Eye (tissue), 1 donor: ENCODE measurements at places on chromosomes 5 and 9.

DNA sequence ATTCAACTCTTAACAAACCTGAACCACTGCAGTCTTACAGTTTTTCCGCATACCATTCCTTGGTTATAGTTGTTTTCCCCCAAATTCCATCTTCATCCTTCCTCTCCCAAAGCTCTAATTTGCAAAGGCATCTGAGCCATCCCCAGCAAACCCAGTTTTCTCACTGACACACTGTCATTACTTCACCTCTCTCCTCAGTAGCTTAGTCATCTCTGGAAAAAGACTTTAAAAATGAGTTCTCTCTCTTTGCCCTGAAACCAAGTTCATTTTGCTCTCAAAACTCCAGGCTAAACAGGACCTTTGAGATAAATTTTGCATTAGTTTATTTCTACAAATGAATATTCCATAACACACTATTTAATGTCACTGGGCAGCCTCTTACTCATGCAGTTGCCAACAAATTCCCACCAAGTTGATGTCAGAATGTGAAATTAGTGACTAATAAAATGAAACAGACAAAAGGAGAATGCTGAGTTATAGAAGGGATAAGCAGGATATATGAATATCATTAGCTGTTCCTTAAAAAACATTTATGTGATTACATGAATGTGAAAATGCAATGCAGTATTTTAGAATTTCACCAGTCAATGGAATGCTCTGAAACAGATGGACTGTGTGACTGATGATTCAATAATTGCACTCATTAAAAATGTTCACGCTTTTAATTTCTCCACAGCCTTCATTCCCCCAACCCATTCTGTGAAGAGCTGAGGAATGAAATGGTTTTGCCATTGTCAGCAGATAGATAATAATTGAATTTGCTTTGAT, 107.4 kb upstream of the DMAC1 start:
- DNase-seq = no peak

DNA sequence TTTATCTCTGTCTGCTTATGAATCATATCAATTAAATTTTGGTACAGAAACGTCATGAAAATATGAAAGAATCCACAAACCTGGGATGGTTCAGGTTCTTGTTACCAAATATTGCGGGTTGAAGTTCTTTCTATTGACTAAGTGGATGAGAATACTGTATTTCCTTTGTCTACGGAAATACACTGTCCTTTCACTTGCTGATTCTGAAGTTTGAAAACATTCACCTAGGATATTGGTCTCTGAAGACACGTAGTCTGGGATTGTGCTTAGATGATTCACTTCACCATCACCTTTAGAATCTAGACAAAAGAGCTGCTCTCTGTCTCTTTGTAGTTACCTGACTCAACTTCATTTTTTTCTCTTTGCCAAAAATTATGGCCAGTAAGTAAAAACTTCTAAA, 222.4 kb downstream of the FBN2 start:
- DNase-seq = no peak

- DNase-seq = no peak
These were observed 28.2 kb downstream of the SNX18 start for GRCh38 chr5:54545796-54546195.

GRCh38 chr5:34639852-34640626, 16.1 kb upstream of the RAI14 start:
- DNase-seq = no peak

DNA sequence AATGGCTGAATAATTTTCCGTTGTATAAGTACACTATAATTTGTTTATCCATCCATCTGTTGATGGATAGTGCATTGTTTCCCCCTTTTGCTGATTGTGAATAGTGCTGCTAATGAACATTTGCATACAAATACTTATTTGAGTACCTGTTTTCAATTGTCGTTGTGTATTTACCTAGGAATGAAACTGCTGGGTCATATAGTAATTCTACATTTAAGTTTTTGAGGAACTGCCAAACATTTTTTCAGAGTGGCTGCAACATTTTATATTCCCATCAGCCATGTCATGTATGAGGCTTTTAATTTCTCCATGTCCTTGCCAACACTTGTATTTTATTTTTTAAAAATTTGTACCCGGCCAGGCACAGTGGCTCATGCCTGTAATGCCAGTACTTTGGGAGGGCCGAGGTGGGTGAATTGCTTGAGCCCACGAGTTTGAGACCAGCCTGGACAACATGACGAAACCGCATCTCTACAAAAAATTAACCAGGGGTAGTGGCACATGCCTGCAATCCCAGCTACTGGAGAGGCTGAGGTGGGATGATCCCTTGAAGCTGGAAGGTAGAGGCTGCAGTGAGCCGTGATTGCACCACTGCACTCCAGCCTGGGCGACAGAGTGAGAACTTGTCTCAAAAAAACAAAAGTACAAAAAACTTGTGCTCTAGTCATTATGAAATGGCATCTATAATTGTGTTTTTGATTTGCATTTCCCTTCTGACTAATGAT, 2.2 kb upstream of the ANXA6 start:
- no peak for DNase-seq

DNA sequence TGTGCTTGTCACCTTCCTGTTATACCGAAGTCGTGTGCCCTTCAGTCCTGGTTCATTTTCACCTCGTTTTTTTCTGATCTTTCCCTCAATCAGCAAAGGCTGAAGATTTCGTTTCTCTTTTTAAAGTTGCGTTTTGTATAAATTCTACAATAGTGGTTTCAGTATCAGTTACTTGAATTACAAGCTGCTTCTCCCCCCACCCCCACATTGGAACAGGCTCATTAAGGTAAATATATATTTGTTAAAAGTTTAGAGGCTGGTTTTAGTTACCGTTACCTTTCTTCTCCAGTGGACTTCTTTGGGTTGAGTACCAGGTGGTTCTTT, 881 bp downstream of the SUB1 start:
- no peak for DNase-seq

GRCh38 chr9:113992994-113993393, 85.1 kb downstream of the AMBP start:
- DNase-seq = no peak

DNA sequence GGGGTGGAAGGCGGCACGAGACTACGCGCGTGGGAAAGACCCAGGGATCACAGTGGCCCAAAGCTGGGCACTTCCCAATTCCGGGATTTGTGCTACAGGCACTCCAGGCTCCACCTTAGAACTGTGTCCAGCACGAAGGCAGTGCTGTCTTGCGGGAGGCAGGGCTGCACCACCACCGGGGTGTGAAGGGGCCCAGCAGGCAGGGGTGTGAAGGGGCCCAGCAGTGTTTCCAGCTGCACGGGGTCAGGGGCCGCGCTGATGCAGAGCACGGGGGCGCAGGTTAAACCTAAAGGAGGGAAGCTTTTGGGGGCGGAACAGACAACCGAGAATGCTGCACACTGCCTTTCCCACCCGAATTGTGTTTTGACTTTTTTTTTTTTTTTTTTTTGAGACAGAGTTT, 1.1 kb upstream of the PDCD6 start:
- DNase-seq = no peak

DNA sequence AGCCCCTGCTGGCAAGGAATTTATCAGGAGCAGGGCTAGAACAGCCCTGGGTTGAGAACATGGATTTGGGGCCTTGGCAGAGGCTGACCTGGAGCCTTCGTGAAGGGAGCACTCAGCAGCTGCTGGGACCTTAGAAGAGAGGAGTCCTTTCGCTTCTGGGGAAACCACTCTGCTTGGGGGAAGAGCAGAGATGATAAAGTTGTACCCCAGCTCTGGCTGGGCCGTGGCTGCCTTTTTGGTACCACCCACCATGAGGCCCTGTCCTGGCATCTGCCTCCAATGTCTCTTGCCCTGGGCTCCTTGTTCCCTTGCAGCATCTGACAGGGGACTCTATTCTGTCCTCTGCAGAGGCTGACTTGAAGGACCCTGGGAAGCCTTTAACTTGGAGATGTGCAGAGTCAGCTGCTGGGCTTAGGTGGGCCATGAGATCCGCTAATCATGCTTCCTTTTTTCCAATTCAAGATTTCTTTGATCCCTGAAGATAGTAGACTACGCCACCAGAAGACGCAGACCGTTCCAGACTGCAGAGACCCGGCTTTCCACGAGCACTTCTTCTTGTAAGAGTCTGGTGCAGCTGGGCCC, 20.2 kb downstream of the RGS3 start:
- no peak for DNase-seq

DNA sequence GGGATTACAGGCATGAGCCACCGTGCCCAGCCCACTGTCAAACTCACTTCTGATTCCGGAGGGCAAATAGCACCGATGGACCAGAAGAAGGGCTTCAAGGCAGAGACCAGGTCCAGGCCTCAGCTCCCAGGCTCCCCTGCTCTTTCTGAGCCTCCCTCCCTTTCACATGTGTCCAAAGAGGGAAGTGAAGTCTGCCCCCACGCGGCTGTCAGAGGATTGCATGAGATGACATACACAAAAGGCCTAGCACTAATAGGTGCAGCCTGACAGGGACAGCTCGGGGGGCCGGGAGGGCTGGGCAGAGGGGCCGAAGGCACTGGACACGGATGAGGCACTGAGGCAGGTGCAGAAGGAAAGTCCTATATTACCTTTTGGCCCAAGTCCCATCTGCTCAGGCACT, 16.1 kb downstream of the FBP1 start:
- peak; percentile 70 for DNase-seq

DNA sequence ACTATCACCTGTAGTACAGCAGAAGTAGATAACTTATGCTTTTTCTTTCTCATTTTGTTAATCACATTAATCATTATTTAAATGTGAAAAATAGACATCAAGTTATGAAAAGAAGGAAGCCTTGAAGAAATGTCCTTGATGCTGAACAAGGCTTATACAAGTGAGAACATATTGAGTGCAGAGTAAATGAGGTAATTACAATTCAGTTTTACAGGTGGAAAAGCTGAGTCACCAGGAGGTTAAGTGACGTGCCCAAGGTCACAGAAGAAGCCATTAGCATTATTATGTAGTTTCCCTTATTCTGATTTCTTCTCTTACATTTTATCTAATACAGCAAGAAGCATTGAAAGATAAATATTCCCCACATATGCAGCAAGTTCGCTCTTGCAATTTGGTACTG, 998.5 kb upstream of the CDH6 start:
- DNase-seq = no peak

- DNase-seq = no peak
These were observed 64.3 kb upstream of the SLC25A51 start for GRCh38 chr9:37968228-37968701.

- no peak for DNase-seq
These were observed 31.5 kb downstream of the EHMT1 start for GRCh38 chr9:137650259-137650658.

DNA sequence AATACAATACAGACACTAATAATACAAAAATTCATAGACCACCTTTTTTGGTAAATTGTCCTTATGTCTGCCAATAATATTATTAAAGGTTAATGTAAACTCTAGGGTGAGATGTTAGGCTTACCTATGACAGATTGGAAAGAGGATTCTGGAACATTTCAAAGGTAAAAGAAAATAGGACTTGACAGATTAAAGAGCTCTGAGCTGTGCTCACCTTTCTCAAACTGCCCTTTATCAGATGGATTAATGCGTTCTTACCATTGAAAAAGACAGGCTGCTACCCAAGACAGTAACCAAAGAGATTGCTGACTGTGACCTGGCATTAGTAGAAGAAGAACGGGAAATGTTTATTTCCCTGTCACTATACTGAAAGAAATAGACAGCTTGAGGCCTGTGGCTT, 156.1 kb upstream of the MRPS30 start:
- DNase-seq = no peak

DNA sequence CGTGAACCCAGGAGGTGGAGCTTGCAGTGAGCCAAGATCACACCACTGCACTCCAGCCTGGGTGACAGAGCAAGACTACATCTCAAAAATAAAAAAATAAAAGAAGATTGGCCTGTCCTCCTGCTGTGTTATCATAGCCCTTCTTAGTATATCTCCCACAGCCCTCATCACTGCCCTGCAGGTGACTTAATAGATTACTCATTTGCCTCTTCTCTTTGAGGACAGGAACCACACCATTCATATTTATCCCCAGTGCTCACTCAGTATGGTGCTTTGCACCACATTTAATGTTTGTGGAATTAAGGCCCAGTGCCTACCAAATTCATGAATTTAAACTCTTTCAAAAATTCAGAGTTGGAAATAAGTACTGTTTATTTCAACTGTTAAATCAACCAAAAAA, 10.3 kb downstream of the IDNK start:
- no peak for DNase-seq

DNA sequence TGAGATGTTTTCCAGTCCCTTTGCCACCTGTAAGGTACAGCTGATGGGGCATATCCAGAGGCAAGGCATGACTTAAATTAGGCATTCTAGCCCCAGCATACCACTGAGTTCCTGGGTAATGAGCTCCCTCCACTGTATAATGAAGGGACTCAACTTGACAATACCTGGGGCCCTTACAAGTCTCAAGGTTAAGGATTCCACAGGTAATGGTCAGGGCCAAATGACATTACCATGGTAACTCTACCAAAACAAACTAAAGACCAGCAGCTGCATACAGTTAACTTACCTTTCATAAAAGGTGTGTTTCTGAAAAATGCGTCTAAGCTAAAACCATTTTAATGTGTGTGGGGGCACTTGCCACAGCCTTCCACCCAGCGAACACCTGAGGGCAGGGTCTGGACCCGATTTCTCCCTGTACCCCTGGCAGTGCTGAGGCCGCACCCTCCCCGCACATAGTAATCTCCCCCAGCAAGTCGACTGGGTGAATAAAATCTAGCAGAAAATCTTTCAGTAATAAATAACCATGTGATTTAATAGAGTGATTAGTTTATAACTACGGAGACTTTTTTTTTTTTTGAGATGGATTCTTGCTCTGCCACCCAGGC, 24.2 kb downstream of the CCDC69 start:
- DNase-seq = no peak

DNA sequence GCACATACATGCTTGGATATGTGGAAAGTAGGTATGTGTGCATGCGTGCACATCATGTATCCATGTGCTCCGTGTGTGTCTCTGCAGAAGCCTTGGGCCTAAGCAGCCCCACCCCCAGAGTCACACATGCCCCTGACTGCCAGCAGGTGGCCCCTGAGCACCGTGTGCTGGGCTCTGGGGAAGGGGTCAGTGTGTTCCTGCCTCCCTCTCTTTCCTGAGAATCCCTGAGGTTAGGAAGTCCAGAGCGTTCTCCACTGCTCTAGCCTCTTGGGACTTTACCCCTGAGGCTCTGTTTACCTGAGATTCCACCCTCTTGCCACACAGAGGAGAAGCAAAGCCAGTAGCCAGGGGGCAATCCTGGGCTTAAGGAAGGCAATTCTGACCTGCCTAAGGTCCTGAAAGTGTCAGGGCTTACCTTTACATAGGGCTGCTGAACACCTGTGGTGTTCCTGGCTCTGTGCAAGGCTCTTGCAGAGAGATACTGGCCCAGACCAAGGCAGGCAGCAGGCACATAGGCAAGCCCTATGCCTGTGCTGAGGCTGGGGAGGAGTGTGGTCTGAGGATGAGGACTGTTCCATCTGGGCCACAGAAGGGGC, 207.3 kb downstream of the TMEM38B start:
- DNase-seq = peak; percentile 83
